ENCODE measurements at places on chromosomes 2 and 18.

- no peak for DNase-seq
These were observed 733.7 kb upstream of the POU3F3 start for GRCh38 chr2:104120171-104120570.

DNA sequence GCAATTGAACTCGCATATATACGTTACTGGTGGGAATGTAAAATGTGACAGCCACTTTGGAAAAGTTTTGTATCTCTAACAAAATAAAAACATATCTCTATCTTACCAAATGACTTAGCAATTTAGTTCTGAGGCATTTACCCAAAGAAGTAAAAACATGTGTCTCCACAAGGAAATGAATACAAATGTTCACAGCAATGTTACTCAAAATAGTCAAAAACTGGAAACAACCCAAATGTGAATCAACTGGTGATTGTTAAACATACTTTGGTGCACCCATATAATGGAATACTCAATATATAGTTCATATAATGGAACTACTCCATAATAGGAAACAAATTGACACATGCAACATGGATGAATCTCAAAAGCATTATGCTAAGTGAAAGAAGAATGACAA is 70.4 kb upstream of the DNER start:
- no peak for DNase-seq

DNA sequence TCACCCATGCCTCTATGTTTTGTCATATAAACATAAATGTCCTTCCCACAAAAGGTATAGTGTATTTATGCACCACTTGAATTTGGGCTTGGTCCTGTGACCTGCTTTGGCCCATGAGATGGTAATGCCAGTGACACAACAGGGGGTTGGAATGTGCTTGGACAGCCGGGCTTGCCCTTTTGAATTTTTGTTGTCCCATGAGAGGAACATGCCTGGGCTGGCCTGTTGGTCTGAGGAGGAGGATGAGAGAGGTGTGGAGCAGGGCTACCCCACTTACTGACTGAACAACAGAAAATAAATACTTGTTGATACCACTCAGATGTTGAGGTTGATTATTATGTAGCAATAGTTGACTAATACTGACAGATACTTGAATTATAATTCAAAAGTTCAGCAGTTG is 63.2 kb upstream of the TCF4 start:
- DNase-seq = no peak

DNA sequence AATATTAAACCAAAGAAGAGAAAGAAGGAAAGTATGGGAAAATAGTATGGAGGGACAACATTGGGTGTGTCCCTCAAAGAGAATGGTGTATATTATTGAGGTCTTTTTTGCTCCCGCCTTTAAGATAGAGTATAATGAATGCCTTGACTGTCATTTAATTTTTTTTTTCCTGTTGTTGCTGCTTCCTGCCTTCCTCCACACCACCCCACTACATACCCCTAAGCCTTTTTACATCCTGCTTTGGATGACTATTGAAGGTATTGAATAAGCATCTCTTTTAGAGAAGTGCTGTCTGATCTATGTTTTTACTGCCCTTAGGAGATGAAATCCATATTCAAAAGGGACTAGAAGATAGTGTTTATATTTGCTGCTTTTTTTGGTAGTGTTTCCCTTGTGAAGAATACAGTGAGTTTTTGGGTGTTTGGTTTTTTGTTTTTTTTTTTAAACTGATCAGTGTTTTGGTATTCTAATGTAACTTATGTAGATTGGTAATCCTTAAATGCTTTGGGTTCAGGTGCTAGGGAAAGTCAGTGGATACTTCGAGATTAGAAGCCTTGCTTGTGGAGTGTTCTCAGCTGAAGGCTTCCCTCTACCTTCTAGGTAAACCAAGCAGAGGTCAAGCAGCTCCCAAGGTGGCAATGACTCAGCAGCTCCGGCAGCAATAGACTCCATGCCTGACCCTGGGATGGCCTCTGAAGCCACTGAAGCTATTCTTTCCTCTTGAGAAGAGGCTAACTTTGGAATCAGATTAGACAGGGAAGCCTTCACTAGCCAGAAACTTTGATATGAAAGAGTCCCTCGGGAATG is 5.0 kb downstream of the FZD7 start:
- DNase-seq = no peak

DNA sequence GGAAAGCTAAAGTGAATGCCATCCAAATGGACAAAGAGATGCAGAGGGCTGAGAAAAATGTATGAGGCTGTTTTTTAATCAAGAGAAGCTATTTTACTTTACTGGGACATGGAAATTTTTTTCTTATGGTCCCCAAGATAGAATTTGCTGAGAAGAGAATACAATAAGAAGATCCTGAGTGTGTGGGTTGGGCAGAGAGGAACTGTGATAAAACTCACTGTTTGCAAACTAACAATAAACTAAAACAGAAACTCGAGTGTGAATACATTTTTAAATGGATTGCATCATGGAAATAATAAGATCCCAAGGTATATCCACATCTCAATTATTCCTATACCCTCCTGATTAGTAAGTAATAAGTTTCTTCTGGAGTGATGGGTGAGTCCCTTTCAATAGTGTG is 4.4 kb downstream of the NEB start:
- no peak for DNase-seq

- DNase-seq = peak; percentile 39
These were observed 1.1 kb upstream of the PGAP1 start for GRCh38 chr2:196927376-196928225.

- no peak for DNase-seq
These were observed 152.8 kb downstream of the DSC3 start for GRCh38 chr18:30889519-30890301.

GRCh38 chr18:78612318-78612717 is 367.3 kb upstream of the SALL3 start:
- DNase-seq = no peak

GRCh38 chr18:77359561-77360314 is 110.1 kb downstream of the GALR1 start:
- DNase-seq = no peak

DNA sequence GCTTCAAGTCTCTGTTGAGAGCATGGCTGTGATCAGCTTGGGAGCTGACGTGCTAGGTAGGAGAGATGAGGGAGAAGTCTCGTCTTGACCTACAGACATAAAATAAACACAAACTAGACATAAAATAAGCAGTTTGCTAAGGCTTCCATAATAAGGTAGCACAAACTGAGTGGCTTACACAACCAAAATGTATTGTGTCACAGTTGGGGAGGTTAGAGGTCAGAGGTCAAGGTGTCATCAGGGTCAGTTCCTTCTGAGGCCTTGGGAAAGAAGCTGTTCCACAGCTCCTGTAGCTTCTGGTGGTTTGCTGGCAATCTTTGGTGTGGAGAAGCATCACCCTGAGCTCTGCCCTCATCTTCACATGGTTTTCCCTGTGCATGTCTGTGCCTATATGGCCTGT is 20.2 kb downstream of the DAW1 start:
- no peak for DNase-seq

DNA sequence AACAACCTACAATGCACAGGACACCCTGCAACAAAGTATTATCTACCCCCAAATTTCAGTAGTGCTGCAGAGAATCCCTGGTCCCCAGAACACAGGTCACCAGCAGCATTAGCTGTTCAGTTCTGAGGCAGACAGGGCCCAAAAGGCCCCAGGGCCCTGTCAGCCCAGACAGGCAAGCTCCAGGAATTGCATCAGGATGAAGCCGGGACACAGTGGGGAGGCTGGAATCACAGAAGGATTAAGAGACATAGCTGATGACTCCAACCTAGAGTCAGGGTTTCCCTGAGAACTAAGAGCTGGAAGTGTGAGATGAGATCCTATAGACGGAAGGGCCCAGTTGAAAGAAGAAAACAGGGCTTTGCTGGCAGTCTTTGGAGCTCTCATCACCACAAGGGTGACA is 148.1 kb downstream of the GALNT14 start:
- DNase-seq = no peak

DNA sequence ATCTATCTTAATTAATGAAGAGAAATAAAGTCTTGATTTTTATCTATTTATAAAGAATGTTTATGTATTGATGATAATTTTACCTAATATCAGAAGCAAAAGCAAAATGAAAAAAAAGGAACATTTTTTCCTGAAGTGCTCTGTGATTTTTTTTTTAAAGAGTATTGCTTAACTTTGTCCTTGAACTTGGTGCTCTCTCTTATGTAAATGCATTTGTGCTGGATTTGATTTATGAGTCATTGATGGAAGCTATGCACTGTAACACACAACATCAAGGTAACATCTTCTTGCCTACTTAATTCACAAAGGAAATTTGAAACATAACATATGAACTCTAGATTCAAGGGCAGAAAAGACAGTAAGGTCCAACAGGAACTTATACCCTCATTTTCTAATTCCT is 312.9 kb upstream of the CDH19 start:
- no peak for DNase-seq

GRCh38 chr18:73313476-73313875 is 445.7 kb upstream of the NETO1 start:
- no peak for DNase-seq

- no peak for DNase-seq
These were observed 29.9 kb downstream of the LYPD6B start for GRCh38 chr2:149068225-149068995.

DNA sequence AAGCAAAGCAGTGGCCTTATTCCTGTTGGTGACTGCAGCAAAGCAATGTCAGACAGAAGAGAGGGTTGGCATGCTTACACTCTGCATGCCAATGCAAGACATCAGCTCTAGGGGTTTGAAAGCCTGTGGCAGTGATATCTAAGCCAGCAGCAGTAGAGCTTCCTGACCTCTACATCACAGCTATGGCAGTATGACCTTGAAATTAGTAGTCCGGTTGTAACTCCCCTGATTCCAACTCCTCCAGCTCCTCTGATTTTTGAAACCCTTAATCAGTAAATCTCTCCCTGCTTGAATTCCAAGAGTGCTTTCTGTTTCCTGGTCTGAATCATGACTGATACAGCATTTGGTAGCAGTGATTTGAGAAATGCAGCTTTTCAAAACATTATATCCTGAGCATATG is 60.0 kb upstream of the LRP1B start:
- no peak for DNase-seq

DNA sequence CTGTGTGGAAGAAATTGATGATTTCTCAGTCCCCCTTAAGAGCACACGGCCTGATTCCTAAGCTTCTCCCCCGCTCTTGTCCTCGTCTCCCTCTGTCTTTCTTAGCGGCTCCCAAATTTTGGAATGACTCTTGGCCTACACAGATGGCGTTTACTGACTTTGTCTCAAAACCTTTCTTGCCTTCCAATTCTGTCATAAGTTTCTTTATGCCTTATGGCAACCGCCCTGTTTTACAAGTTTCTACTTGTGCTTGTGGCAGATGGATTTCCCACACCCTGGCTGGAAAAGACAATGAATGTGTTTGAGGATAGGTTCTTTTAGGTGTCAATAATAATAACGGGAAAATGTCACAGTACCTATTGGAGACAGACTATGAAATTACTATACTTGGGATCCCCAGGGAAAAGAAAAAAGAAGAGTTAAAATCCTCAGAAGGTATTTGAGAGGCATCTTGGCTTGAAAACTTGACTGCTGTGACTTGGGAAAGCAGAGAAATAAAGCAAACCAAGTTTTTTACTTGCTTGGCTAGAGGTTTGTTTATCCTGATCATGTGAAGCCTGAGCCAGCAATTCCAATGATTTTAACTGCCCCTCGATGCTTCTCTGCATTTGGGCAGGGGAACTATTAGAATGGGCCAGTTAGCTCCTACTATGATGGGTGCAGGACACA is 276.4 kb downstream of the HRH4 start:
- no peak for DNase-seq

DNA sequence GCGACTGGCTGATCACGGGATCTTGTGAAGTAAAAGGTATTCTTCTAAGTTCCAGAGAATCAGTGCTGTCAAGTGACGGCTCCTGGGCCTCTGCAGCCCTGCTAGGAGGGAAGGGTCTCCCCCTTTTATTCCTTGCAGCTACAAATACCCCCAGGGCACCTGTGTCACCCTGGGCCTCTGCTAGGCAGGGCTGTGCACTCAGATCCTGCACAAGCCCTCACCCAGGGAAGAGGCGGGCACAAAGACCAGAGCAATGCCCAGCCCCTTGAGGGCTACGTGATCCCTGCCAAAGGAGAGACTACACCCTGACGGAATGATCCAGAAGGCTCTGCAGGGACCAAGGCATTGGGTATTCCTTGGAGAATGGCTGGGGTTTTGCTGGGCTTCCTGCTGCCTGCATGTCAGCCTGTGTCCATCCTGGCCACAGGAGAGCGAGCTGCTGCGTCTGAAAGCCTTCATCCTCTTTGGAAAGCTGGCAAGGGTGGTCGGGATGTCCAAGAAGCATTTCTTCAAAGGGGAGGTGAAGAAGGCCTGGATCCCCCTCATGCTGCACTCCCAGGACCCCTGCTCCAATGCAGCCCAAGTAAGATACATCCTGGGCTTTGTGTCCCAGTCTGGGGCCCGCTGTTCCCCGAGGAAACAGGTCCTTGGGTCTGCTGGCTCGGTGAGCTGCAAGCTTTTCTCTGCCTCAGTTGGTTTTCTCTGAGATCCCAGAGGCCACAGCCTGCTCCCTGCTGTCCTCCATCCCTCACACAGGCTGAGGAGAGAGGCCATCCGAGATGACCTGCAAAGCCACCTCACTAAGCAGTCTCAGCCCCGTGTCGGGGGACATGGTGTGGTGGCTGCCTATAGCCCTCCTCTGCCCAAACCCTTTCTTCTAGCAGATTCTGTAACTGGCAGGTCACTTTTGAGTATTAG is 24.9 kb downstream of the HJURP start:
- no peak for DNase-seq

DNA sequence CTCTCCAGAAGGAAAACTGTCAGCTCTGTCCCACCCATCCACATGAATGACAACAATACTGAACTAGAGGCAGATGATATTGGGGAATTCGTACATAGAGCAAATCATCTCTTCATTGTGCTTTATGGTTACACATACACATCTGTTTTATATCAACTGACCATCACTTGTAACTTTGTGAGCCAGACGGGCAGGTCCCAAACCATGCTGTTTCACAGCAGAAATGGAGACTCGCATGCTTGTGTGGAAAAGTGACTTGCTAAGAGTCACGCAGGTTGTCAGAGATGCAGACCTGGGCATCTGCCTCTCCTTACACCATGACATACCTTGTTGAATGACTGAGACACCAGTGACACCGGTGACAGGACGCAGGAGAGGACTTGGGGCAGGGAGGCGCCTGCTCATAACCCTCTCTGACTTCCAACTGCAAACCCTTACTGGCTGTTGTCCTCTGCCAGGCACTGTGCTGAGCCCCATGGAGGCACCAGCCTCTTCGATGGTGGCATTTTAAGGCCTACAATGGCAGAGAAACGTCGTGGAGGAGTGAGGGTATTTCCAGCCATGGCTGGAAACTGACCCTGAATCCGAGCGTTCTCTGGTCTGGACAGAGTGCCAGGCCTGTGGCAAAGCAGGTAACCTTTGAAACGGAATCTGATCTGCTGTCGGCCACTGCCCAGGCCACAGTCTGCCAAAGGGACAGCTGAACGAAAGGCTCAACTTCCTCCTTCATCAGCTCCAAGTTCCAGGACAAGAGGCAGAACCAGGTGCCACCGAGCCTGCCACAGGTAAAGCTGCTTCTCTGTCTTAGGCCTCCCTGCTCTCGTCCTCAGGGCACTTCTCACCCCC is 26.9 kb upstream of the ROCK2 start:
- no peak for DNase-seq

All from T-helper 22 cell (primary cell).